ENCODE measurements at places on chromosomes 12 and 14.
A peak's percentile ranks its signal among the peaks of the same experiment; 100 is the strongest.

DNA sequence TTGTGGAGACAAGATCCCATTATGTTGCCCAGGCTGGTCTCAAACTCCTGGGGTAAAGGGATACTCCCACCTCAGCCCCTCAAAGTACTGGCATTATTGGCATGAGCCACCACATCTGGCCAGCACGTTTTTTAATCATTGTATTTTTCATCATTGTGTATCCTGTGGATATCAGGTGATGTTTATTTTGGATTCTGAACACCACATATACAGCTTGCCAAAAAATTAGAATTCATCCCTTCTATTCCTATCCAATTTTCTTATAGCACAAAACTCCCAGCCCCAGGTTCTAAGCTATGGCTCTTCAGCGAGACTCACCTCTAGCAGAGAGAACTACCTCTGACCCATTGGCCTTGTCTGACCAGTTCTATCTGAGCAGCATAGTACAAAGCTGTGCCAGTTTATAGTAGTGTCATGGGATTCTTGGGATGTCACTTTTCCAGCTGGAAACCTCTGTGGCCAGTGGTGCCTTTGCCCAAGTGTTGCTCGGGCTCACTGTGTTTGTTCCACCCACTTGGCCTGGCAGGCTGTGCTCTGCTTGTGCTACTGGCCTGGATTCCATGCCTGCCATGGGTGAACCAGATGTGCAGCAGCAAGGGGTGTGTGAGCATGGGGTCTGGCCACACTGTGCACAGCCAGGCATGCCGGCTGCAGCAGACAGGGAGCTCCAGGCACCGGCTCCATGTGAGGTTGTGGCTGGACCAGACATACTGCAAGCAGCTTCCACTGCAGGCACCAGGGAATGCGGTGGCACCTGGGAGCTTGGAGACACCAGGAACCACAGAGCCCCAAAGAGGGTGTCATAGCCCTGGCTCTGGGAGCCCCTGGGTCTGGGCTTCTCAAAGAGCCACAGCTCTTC, 37.2 kb downstream of the TIMELESS start:
- DNase-seq, result no peak

- no peak for DNase-seq
Measured at GRCh38 chr12:16608946-16609539, 3.1 kb upstream of the LMO3 start.

GRCh38 chr12:29616664-29617406, 119.3 kb upstream of the OVCH1 start:
- peak; percentile 45 for DNase-seq

DNA sequence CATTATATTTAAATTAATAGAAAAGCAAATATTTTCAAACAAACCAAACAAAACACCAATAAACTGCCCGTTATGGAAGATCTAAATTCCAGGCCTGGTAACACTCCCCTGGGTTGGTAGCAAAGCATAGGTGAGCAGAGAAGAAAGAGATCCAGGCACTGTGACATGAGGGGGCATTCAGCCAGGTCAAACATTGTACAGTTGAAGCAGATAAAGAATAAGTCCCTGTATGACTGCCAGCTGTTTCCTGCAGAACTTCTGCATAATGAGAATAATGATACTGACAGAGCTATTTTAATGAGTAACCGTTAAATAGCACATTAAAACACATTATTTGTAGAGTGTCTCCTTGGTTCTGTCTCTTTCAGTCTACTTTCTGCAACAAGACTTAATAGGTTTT, 35.4 kb downstream of the SLC38A1 start:
- DNase-seq, result no peak

- no peak for DNase-seq
Measured at GRCh38 chr12:132268674-132269073, 60.7 kb downstream of the GALNT9 start.

DNA sequence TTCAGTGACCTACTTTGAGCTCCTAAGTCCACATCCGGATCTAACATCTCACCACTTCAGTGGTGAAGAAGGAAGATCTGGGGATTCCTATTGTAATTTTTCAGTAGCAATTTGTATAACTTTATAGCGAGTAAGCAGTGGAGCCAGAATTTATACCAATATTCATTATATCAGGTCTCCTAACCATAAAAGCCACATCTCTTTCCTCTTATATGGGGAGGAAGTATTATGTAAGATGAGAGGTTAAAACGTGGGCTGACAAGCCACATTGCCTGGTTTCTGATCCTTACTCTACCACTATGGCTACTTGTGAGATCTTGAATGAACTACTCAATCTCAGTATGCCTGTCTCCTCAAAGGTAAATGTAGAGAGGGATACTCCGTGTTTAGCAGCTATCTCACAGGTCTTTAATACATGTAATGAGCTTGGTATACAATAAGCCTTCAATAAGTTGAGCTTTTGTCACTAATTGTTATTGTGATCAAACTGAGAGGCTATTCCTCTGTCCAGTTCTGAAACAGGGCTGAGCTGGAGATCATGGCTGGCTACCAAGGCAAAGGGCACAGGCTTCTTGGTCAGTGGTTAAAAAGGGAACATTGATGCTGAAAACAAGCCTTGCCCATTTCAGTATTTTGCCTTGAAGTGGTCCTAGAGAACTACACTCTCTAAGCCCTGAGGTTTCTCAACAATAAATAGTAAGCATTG, 3.3 kb upstream of the TMEM117 start:
- DNase-seq, result no peak

GRCh38 chr12:76242813-76243550, 105.2 kb downstream of the BBS10 start:
- DNase-seq, result peak; percentile 50

DNA sequence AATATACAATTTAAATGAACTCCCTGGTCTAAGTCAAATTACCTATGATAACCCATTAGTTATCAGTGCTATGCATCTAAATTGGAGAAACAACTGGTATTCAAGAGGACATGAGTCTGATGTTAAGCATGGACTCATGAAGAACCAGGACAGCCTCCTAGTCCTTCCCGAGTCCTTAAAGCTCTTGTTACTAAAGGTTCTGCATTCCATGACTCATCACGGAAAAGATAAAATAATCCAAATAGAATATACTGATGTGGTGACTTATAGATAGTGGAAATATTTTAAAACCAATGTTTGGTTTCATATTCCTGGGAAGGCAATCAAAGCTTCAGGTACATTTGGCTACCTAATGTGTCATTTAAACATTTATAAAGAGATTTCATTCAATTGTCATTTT, 117.2 kb upstream of the PMCH start:
- no peak for DNase-seq

DNA sequence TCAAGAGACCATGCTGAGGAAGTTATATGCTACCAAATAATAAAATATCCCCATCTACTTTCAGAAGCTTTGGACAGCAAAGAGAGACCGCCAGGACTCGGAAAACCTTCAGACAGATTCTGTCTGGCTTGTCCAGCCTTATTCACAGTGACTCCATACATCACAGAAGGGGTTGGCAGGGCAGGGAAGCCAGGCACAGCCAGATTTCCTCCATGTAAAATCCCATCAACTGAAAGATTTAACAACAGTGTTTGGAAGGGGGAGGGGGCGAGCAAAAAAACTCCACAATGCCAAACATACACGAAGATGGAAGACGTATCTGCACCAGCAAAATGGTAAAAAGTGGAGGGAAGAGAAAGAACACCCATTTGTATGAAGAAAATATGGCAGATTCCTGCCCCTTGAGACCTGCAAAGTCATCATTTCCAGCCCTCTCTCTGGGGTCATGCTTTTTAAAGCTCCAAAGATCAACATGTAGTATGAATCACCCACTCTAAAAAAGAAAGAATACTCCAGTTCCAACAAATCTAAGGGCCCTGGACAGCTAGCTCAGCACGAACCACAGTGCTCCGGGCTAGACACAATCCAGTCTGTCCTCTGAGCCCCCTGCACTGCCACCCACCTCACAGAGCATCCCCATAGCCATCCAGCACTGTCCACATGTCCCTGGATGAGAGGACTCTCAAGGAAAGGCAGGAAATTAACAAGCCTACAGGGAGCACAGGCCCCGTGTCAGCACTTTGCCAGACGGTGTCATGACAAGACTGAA, 116.4 kb downstream of the DICER1 start:
- no peak for DNase-seq

GRCh38 chr12:132493482-132494178, 3.7 kb downstream of the FBRSL1 start:
- DNase-seq, result no peak

GRCh38 chr12:26961803-26962202, 23.5 kb downstream of the FGFR1OP2 start:
- DNase-seq, result no peak

- no peak for DNase-seq
Measured at GRCh38 chr14:76564471-76565422, 188.8 kb downstream of the ESRRB start.

DNA sequence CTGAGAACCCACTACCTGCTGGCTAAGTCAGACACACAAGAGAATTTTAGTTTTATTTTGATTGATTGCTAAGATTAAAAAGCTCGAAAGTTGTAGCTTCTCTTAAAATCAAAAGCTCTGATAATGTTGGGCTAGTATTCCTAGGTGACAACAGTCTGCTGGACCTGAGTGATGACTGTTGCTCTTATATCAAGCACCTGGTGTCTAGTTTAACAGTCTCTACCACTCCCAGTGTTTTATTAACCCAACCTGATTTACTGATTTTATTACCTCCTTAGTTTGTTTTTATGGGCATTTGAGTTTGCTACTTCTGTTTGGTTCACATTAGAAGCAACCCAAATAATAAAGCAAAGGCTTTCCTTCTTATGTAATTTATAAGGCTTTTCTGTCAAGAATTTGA, 41.8 kb downstream of the ATP6V1D start:
- DNase-seq, result no peak

DNA sequence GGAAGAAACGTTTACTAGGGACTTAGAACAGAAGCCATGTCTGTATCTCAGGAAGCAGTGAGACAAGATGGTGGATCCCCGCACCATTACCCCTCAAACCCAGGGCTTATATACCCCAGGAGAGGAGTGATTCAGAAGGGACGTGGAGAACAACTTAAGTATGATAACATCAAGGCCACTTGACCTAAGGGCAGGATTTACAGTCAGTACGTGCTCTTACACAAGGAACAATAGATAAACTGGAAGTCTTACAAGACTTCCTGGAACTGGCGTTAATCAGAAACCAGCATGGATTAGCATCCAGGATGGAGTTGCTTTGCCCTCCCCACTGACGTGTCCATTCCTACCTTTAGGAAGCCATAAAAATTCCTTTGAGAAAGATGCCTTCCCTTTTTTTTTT, 8.6 kb upstream of the ETFBKMT start:
- no peak for DNase-seq

GRCh38 chr14:57199921-57200320, 68.8 kb downstream of the EXOC5 start:
- DNase-seq, result peak; percentile 45

Data from fibroblast of skin of abdomen (primary cell).